ENCODE measurements at places on chromosomes 2 and 18. TPM values are rescaled to one million over a fixed set of nuclear protein-coding genes. Genes with fewer than 3 reads are reported as not detected.

Gene MEP1B
- not detected for polyA plus RNA-seq

Gene DPP4
- polyA plus RNA-seq: 3.7 TPM

Gene TUBA3D
- 0.30 TPM for polyA plus RNA-seq

Gene SERPINB4
- polyA plus RNA-seq: not detected

Gene ANKRD30BL
- polyA plus RNA-seq: 0.10 TPM

Gene ALPG
- 0.02 TPM for polyA plus RNA-seq

Gene SCYGR5
- polyA plus RNA-seq: not detected

Gene LYPD6
- 0.57 TPM for polyA plus RNA-seq

Gene PTPRN
- 1.3 TPM for polyA plus RNA-seq

Gene COLEC11
- 19.5 TPM for polyA plus RNA-seq

Gene AAMP
- 144 TPM for polyA plus RNA-seq

Gene GREB1L
- 7.8 TPM for polyA plus RNA-seq

Gene BOK
- 19.2 TPM for polyA plus RNA-seq

Gene MYL1
- polyA plus RNA-seq: not detected

Gene FAM237A
- polyA plus RNA-seq: not detected

Gene UGT1A3
- polyA plus RNA-seq: not detected

Gene OTOS
- polyA plus RNA-seq: not detected

Gene PLEKHH2
- 25.9 TPM for polyA plus RNA-seq

Gene SF3B6
- 115 TPM for polyA plus RNA-seq

Gene SRD5A2
- polyA plus RNA-seq: 0.07 TPM

Gene DSC1
- not detected for polyA plus RNA-seq

Gene HNMT
- polyA plus RNA-seq: 95.3 TPM

Gene ABCG8
- polyA plus RNA-seq: not detected

Gene CERKL
- 0.11 TPM for polyA plus RNA-seq

Gene RRM2
- 0.51 TPM for polyA plus RNA-seq

Gene SERPINB10
- polyA plus RNA-seq: not detected

Measured in ovary (tissue), 10 donors.